ENCODE measurements at places on chromosomes 6 and 20.
A peak's percentile ranks its signal among the peaks of the same experiment; 100 is the strongest.

- no peak for DNase-seq
These were observed 8.8 kb upstream of the METTL24 start for GRCh38 chr6:110366975-110367374.

DNA sequence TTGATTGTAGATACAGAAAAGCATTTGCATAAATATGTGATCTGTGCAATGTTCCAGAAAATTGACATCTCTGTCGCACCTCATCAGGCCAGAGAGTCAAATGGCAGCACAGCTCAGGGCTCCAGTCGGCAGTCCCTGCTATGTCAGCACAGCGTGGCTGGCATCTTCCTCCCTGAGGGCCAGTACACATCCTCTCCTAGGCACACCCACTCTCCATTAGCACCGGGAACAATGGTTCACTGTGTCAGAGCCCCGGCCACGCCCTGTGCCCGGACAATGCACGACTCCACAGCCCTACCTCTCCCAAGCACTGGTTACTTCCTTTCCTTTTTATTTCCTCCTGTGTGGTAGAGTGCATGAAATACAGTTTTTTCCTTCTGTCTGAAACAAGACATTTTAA lies 114.9 kb downstream of the FOXC1 start:
- DNase-seq: no peak

- no peak for DNase-seq
These were observed 344.6 kb upstream of the MARCKS start for GRCh38 chr6:113512576-113512975.

DNA sequence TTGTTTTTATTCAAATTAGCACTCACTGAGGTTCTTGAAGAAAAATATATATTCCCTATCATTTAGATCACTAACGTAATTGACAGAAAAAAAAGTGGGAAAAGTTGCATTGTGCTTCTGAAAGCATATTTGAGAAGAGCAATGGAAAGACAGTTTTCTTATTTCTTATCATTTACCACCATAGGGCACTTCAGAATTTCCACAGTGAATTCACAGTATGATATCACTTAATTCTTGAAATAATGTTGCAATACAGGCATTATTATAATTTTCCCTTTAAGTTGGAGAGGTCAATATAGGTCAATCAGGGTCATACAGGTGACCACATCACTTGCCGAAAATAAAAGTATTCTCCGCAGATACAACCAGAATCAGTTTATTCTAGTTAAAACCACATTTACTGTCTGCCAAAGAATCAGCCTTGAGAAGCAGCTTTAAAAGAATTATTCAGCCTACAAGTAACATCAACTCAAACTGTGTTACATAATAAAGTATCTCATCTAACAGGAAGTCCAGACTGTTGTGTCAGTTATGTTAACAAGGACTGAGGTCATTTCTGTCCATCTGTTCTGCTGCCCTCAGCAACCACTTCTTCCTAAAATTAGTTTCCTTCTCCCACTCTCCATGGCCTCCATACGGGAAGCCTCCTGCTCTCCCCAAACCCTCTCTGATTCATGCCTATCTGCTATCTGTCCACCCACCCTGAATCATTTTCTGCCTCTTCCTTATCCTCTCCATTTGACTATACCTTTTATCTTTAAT lies 121.2 kb downstream of the SIM1 start:
- no peak for DNase-seq

- DNase-seq: no peak
These were observed 306.2 kb upstream of the NT5E start for GRCh38 chr6:85143676-85144075.

DNA sequence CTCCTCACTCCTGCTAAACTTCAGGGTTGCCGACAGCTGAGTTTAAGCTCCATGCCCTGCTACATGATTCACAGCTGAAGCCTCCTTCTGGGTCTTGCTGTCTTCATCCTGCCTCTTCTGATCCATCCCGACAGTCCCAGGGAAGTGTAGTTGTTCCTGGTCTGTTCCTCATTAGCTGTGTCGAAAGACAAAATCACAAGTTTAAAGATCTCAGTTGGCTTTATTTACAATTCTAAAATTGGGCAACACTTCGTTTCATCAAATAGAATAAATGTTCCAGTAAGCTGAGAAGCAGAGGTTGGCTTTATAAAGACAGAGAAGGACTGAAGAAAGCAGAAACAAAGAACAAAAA lies 4.1 kb upstream of the SLC2A10 start:
- no peak for DNase-seq

DNA sequence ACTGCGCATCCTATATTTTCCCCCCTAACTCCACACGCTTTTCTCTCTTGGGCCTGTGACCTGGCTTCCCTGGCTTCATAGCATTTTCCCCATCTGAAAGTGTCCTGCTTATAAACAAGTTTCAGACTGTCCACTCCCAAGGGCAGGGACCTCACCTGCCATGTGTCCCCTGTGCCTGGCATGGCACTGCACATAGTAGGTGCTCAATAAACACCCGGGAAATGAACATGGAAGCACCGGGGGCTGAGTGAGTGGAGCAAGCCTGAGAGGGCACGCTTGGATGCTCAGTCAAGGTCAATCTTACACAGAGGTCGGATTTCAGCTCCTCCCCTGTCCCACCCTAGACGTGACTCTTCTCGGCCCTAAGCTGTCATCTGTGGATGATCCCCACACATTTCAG lies 96.9 kb downstream of the NFATC2 start:
- no peak for DNase-seq

DNA sequence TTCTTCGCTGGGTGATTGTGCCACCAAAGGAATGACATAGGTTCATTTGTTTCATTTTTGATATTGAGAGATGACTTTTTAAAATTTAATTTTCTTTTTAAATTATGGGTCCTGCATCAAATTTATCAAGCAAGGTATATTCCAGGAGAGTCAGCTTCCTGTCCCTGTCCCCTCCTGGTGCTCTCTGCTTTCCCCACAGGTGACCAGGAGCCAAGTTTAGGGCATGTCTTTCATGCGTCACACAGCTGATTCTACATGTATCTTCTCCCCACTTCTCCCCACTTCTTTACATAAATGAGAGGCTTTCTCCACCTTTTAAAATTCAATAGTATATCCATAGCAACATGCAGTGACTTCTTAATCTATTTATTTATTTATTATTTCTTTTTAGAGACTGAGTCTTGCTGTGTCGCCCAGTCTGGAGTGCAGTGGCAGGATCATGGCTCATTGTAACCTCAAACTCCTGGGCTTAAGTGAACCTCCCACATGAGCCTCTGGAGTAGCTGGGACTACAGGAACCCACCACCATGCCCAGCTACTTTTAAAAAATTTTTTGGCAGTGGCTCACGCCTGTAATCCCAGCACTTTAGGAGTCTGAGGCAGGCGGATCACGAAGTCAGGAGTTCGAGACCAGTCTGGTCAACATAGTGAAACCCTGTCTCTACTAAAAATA lies 30.0 kb downstream of the OSBPL2 start:
- no peak for DNase-seq

GRCh38 chr6:97456070-97456469 lies 173.1 kb upstream of the MMS22L start:
- DNase-seq: no peak

DNA sequence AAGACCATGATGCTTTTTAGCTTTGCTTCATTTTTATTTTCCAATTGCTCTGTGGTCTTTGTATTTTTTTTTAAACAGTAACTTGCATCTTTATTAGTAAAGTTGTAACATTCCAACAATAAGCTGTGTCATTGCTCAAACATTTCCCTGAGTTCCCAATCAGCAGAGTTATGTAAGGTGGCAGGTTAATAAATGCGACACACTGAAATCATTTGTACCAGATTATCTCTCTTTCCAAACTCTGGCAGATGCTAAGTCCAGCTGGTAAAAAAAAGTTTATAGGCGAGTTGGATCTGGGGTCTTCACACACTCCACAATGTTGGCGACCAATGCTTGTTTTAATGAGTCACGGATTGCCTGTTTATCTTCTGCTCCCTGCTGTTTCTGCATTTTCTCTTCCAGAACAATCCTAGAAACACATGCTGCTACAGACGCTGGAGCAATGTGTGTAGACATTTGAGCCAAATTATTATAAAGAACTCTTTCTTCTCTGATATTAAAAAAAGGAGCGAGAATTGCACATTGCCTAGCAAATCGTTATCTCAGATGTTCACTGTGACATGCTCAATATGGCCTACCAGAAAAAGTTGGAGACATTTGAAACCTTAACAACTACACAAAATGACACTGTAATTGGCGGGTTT lies 113.6 kb upstream of the IFNGR1 start:
- DNase-seq: no peak

DNA sequence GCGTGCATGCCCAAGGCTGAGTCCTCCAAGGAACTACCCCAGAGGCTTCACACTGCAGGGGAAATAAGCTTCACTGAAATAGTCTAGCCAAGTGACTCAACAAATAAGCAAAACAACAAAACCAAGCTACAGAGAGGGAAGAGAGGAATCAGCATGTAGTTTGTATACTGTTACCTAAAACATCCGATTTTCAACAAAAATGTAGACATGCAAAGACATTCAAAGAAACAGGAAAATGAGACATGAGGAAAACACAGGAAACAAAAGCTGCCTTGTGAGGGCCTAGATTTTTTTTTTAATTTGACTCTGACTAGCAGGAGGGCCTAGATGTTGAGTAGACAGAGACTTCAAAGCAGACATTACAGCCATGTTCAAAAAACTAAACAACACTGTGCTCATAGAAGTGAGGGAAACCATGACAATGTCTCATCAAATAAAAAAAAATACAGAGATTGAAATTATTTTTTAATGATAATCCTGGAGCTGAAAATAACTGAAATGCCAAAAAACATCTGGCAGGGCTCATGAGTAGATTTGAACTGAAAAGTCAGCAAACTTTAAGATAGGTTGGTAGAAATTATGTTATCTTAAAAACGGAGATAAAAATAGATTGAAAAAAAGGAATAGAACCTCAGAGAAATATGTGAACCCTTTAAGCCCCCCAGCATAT lies 16.4 kb upstream of the KIF25 start:
- DNase-seq: no peak

DNA sequence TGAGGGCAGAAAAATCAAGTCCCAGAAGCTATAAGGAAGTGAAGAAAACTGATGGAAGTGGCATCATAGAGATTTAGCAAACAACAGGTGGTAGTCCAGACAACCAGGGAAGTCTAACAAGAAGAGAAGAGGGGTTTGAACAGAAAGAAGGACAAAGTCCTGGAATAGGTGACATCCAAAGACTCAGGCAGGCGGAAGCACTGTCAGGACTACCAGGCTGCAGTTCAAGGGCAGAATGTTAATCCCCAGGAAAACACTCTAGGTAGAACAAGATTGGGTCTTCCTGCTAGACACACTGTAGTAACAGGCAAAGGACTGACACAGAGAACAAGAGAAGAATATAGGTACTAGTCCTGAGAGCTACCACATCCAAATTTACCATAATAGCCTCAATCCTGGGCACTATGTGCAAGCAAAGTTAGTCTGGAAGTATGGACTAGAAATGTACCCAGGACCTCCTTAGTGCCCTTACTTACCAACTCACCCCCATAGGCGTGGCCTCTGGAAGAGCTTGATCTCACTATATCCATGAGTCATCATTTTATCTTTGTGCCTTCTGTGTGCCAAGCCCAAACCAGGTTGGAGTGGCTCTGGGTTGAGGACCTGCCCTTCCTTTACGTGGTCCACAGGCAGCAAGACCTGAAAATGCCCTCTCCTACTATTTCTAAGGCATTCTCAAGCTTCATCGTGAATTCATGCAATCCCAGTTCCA lies 2.2 kb upstream of the EPB41L2 start:
- DNase-seq: no peak

- no peak for DNase-seq
These were observed 45.7 kb upstream of the TSHZ2 start for GRCh38 chr20:52926505-52926904.

GRCh38 chr20:50192364-50193198 lies 2.0 kb downstream of the CEBPB start:
- peak; percentile 81 for DNase-seq

DNA sequence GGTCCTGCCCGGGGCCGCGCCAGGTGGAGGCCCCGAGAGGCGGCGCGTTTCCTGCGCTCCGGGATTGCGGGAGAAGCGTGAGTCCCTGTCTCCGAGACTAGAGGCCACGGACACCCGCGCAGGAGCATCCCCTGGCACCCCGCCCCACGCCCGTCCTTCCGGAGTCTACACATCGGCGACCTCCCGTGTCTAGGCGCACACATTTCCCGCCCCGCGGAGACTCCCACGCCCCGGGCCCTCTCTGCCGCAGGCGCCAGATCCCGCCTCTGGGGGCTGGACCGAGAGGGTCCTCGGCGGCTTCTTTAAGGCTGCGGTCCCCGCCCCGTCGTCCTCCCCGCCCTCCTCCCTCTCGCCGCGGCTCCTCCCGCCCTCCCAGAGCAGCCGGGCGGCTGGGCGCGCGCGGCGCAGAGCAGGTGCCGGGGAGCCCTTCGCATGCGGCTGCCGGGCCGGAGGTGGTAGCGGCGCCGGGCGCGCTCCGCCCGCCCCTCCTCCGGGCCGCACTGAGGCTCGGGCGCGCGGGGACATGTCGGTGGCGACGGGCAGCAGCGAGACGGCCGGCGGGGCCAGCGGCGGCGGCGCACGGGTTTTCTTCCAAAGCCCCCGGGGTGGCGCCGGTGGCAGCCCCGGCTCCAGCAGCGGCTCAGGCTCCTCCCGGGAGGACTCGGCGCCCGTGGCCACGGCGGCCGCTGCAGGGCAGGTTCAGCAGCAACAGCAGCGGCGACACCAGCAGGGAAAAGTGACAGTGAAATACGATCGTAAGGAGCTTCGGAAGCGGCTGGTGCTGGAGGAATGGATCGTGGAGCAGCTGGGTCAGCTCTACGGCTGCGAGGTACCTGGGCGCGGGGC lies at the start of gene PPP1R14C:
Gene PPP1R14C (plus strand): TSS at position 375 of the 846 bp plus-strand sequence. CDS start 149 bp downstream, at position 524.
- no peak for DNase-seq

- DNase-seq: no peak
These were observed 49.3 kb downstream of the CD83 start for GRCh38 chr6:14166839-14167238.

DNA sequence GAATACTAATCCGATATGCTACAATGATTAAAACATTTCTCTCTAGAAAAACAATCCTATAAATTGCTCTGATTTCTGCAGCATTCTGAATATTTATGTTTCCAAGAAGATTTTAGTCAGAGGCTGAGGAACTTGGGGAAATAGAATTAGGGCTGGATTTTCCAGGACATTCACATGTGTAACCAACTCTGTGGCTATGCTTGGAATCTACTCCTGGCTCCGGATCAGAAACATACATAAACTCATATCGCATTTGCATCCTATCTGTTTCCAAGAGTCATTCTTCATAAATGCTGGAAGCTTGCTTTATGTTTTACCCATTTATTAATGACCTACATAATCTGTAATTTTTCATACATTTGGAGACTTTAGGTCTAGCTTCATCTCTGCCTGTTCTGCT lies 459.9 kb upstream of the MARCKS start:
- DNase-seq: no peak

DNA sequence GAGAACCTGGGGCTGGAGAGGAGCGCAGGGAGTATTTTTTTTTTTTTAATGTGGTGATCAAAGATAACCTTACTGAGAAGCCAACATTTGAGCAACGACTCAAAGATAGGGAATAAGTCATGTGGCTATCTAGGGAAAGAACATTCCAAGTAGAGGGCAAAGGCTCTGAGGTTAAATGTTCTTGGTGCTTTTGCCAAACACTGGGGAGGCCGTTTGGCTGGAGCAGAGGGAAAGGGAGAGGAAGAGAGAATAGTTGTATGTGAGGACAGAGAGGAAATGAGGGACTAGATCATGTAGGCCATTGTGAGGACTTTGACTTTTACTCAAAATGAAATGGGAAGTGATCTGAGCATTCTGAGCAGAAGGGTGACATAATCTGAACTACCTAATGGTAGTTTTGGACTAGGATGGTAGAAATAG lies 27.8 kb downstream of the ACSS2 start:
- DNase-seq: no peak

Measured in CD4-positive, alpha-beta T cell treated with Interleukin-1 beta for 1 hour (primary cell).